ENCODE measurements at places on chromosomes 6 and 20. TPM values are rescaled to one million over a fixed set of nuclear protein-coding genes. Genes with fewer than 3 reads are reported as not detected.

Gene TPBG
- 36.5 TPM for total RNA-seq

GRCh38 chr6:84623956-84624680, 140.3 kb downstream of the TBX18 start:
- DNase-seq: no peak

DNA sequence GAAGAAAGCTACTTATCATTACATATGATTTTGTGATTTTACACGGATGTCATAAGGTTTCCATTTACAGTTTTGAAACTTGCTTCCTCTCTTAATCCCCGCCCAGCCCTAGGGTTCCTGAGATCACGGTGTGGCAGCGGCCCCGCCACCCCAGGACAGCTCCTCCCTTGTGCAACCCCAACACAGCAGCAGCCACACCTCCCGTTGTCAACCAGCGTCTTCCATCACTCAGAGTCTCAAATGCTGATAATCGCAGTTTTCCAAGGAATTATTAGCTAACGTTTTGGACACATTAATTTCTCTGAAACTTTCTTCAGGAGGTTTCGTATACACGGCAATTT, 204.8 kb downstream of the THBS2 start:
- DNase-seq: no peak

Gene MAFB
- total RNA-seq: 45.0 TPM

GRCh38 chr6:137652961-137653705, 158.9 kb upstream of the OLIG3 start:
- DNase-seq: no peak

GRCh38 chr6:41257369-41258195, 28.9 kb downstream of the TREM1 start:
- no peak for DNase-seq

- no peak for DNase-seq
Observed at GRCh38 chr20:38113401-38114325, 51.4 kb downstream of the TGM2 start.

DNA sequence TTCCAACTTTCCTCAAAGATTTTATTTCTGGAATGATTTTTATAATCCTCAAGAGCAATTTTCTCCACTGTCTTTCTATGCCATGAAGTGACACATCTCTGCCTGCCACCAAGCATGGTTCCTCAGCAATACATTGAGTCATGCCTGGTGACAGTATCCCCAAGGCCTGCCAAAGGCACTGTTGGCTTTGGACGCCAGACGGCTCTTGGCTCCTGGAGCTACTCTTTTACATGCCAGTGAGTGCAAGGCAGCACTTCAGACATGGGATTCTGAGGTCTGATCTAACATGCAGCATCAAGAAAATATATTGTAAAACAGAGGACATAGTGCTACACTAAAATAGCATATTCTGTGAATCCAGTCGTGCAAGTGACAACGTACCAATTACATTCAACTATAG, 20.1 kb upstream of the PLEKHG1 start:
- peak; percentile 67 for DNase-seq

GRCh38 chr6:134436950-134437349, 119.0 kb upstream of the SGK1 start:
- no peak for DNase-seq

Gene OTOR
- total RNA-seq: not detected
